Activated CD4-positive, alpha-beta T cell treated with anti-CD3 and anti-CD28 coated beads, Interleukin-2, amount 50 U/mL, for 4 hours (primary cell): ENCODE measurements at places on chromosomes 7 and 10.

- no peak for DNase-seq
Measured at GRCh38 chr7:103989785-103990767, 618 bp upstream of the RELN start.

DNA sequence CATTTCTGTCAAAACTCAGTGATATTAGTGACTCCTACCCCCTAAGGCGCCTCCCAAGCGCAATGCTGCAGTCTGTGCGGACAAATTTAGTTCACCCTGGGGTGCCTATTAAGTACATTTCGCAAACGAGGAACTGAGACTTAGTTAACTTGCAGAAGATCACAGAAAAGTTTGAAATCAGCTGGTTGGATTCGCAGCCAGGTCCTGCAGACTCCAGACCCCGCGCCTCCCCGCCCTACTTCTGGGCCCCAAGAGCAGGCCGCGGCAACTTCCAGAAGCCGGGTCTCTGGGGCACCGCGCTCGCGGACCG is 588 bp downstream of the CYREN start:
- DNase-seq = no peak

GRCh38 chr7:120280743-120281142 is 7.8 kb downstream of the KCND2 start:
- no peak for DNase-seq

GRCh38 chr10:32240471-32240870 is 106.5 kb downstream of the EPC1 start:
- no peak for DNase-seq

DNA sequence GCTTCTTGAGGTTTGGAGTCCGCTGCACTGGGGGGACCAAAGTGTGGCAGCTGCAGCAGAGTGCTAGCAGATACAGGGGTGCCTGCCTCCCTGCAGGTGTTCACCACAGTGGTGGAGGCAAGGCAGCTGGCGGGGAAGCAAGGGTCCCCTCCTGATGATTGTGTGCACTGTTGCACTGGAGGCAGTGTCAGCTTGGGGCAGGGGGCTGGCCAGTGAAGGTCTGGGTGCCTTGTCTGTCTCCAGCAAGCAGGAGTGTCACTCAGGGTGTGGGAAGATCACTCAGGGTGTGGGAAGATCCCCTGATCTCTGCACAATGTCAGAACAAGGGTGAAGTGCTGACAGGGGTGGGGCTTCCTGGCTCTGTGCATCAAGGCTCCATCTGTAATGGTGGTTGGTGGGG is 36.3 kb upstream of the PPP1R3A start:
- no peak for DNase-seq

GRCh38 chr7:42315103-42315502 is 78.1 kb upstream of the GLI3 start:
- no peak for DNase-seq

- DNase-seq = no peak
Measured at GRCh38 chr7:157519246-157519645, 182.4 kb downstream of the DNAJB6 start.
